Activated CD4-positive, alpha-beta T cell treated with anti-CD3 and anti-CD28 coated beads, Interleukin-10, Interleukin-2, amounts not matched to agents 100 ng/mL and 50 ng/mL, durations not matched to agents 16 hours and 8 hours (primary cell): ENCODE measurements at places on chromosomes 3 and 15.

- no peak for DNase-seq
These were observed 287.0 kb upstream of the LYSMD4 start for GRCh38 chr15:100020189-100020588.

- DNase-seq = no peak
These were observed 221.7 kb upstream of the TLE3 start for GRCh38 chr15:70319466-70319865.

DNA sequence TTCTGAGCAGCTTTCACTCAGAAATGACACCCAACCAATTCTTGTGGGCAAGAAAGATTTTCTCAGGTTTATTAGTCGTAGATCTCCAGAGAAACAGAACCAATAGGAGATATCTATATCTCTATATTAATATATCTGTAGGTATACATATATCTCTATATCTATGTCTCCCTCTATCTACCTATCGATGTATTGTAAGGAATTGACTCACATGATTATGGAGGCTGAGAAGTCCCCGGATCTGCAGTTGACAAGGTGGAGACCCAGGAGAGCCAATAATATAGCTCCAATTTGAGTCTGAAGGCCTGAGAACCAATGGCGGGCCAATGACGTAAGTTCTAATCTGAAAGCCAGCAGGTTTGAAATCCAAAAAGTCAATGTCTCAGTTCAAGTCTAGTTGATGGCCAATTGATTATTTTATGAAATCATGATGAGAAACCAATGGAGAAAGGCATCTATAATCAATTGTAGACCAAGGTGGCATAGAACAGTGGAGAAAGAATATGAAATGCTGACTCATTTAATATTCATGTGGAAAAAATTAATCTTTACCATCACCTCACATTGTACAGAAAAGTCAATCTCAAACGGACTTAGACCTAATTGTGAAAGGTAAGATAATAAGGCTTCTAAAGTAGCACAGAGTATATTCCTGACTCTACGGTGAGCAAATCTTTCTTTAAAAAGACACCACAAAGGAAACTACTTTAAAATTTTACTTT lies 65.6 kb upstream of the CHRNA7 start:
- DNase-seq = no peak

DNA sequence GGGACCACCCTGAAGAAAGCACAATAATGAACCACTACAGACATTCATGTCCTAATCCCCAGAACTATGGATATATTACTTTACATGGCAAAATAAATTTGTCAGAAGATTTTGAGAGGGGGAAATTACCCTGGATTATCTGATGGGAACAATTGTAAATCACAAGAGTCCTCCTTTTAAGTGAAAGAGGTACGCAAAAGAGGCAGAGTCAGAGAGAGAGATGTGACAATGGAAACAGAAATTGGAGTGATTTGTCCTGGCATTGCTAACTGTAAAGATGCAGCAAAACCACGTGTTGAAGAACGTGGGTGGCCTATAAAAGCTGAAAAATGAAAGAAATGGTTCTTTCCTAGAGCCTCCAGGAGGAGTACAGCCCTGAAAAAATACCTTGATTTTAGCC lies 1121.4 kb upstream of the ALCAM start:
- no peak for DNase-seq

DNA sequence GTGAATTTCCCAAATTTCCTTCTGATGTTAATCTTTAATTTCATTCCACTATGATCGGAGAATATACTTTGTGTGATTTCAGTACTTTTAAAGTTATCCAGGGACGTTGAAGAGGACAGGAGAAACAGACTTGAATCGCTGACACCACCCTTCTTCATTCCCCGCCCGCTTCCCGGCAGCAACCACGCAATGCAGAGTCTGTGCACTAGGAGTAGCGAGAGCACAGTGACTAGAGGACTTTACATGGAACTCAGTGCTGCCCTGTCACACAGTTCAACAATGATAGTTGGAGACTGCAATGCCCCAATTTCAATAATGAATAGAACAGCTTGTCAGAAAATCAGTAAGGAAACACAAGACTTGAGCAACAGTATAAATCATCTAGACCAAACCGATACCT lies 73.9 kb downstream of the RNF13 start:
- no peak for DNase-seq

- DNase-seq = peak; percentile 84
These were observed 1.5 kb upstream of the MYNN start for GRCh38 chr3:169771497-169772304.
